Omental fat pad (tissue), 4 donors: ENCODE measurements at places on chromosomes 7 and 10. TPM values are rescaled to one million over a fixed set of nuclear protein-coding genes. Genes with fewer than 3 reads are reported as not detected.

Gene MMRN2
- 86.6 TPM for total RNA-seq

Gene TMEM225B
- total RNA-seq = 1.8 TPM

Gene SOSTDC1
- total RNA-seq = not detected

Gene CYP3A7
- not detected for total RNA-seq

Gene IFIT1
- 9.5 TPM for total RNA-seq

Gene CUZD1
- total RNA-seq = 0.96 TPM

Gene TFPI2
- 181 TPM for total RNA-seq

Gene AKR1C8
- not detected for total RNA-seq
